Left ventricle myocardium inferior (tissue), 1 donor: ENCODE measurements at places on chromosomes 7 and 10. TPM values are rescaled to one million over a fixed set of nuclear protein-coding genes. Genes with fewer than 3 reads are reported as not detected.
A peak's percentile ranks its signal among the peaks of the same experiment; 100 is the strongest.

The MUC3A gene
- total RNA-seq: 0.19 TPM

The PCBD1 gene
- total RNA-seq: 123 TPM

The NKX1-2 gene
- total RNA-seq: not detected

The TRUB1 gene
- 18.4 TPM for total RNA-seq

The POU6F2 gene
- 0.44 TPM for total RNA-seq

The GBX1 gene
- 1.9 TPM for total RNA-seq

The SH2B2 gene
- 1.0 TPM for total RNA-seq

The ANXA8L1 gene
- total RNA-seq: not detected

The MYL10 gene
- not detected for total RNA-seq

The CHST3 gene
- total RNA-seq: 18.0 TPM

DNA sequence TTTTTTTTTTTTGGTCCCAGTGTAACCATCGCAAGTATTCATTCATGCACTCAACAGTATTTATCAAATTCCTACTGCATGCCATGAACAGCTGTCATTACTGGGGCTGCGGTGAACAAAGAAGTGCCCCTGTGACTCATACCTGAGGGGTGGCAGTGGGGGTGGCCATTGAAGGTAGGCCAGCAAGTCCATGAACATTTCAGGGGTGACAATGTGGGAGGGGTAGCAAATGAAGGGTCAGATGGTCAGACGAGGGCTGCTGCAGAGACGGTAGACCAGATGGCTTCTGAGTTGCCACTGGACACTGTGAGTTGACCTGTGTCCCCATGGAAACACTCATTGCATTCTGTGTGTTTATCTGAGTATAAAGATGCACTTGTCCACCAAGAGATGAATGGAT lies 92.5 kb upstream of the PITRM1 start:
- H3K27me3 ChIP-seq: no peaks in the 10 kb centered on the region
- peaks cover 10% of the 10 kb centered on the region for H3K4me1 ChIP-seq
- DNase-seq: no peak
- H3K4me3 ChIP-seq: no peak overlapping the region

DNA sequence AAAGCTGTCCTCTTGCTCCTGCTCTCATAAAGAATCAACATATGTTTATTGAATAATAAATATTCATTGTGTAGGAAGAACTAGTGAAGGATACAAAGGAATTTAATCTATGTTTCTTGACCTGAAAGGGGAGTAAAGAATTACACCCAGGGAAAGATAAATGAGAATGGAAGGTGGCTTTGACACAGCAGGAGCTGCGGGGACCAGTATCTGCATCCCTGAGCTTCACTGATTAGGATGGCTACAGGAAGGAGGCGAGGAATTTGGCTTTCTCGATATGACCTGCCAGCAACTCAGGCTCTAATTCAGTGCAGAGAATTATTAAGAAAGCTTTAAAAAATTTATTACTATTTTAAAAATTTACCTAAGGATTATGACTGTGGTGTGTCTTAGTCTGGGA lies 194.6 kb downstream of the SEC23IP start:
- no peak overlapping the region for H3K4me3 ChIP-seq
- no peaks in the 10 kb centered on the region for H3K36me3 ChIP-seq
- H3K27ac ChIP-seq: no peak overlapping the region

GRCh38 chr7:142918901-142919300 lies 14.6 kb downstream of the TRPV5 start:
- no peak overlapping the region for H3K27ac ChIP-seq
- no peak overlapping the region for H3K4me3 ChIP-seq
- no peak for DNase-seq

DNA sequence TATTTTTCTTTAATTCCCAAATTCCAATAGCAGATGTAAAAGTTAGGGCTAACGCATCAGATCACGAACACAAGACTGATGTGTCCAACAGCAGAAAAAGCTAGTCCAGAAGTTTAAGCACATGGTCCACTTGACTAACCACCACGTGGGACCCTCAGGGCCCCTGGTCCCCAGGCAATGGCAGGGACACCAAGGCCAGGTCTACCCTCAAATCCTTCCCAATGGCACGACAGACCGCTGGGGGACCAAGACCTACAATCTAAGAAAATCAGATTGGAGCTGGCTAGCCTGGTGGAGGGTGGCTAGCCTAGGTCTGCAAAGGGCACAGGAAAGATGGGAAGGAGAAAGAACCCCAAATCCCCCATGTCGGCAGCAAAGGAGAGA lies 1.5 kb downstream of the GIGYF1 start:
- no peak for DNase-seq
- peak overlapping the region; percentile 88 for H3K27ac ChIP-seq
- H3K4me1 ChIP-seq: peaks cover 68% of the 10 kb centered on the region
- peaks cover 17% of the 10 kb centered on the region for H3K36me3 ChIP-seq
- peak overlapping the region; percentile 97 for H3K4me3 ChIP-seq

GRCh38 chr7:114856625-114857024 lies 65.3 kb upstream of the MDFIC start:
- no peaks in the 10 kb centered on the region for H3K4me1 ChIP-seq
- H3K36me3 ChIP-seq: no peaks in the 10 kb centered on the region
- DNase-seq: no peak

DNA sequence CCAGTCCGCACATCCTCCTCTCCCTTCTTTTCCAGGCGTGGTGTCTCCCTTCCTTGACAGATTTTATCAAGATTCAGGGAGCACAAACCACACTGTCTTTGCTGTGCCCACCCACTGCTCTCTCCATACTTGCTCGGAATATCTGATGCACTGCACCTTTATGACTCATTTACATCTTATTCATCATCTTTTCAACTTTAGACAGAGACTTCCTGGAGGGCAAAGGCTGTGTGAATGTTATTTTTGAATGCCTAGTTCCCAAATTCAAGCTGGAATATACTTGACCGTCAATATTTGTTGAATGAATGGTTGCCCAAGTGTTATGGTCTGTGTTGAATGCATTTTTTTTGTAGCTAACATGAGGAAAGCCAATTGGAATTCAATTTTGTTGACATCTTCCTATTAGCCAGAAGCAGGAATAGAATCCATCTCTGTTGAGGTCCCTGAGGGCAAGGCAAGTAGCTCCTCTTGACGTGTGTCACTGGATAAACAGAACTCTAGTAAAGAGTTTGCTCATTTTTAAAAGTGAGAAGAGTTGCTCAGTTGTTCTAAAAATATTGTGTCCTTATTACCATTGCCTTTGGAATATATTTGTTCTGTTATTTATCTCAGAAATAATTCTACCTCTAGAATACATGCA lies 95.0 kb downstream of the KLF6 start:
- H3K4me1 ChIP-seq: peaks cover 16% of the 10 kb centered on the region
- no peaks in the 10 kb centered on the region for H3K27me3 ChIP-seq
- H3K36me3 ChIP-seq: no peaks in the 10 kb centered on the region
- no peak for DNase-seq

DNA sequence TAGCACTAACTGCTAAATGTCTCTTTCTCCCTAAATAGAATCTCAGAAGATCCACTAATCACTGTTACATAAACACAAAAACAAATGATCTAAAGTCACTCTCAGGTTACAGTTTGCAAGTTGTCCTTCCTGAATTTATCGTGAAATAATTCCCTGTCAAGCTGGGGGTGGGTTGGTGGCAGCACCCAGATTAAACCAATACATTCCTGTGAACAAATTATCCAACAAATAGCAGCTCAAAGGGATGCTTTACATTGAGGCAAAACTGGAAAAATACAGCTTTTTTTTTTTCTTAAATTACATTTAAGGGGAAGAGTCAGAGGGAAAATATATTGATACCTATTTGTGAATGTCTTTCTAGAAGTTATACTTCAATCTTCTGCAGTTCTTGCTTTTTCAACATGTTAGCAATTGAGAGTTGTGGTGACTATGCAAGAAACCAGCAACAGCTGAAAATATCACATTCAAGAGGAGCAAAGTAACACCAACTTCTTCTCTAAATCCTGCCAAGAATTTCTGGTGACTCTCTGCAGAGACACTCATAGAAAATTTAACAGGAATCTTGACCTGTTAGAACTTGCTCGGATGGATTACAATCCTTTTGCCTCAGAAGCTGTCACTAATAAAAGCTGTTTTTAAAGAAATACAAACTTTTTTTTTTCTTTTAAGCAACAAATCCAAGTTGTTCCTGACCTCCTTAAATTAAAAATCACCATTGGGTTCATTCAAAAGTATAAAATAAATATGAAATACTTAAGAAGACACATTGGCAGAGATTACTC lies 18.9 kb downstream of the LMOD2 start:
- no peaks in the 10 kb centered on the region for H3K36me3 ChIP-seq
- H3K27me3 ChIP-seq: no peaks in the 10 kb centered on the region
- peak overlapping the region; percentile 51 for H3K27ac ChIP-seq
- DNase-seq: no peak
- no peak overlapping the region for H3K4me3 ChIP-seq

DNA sequence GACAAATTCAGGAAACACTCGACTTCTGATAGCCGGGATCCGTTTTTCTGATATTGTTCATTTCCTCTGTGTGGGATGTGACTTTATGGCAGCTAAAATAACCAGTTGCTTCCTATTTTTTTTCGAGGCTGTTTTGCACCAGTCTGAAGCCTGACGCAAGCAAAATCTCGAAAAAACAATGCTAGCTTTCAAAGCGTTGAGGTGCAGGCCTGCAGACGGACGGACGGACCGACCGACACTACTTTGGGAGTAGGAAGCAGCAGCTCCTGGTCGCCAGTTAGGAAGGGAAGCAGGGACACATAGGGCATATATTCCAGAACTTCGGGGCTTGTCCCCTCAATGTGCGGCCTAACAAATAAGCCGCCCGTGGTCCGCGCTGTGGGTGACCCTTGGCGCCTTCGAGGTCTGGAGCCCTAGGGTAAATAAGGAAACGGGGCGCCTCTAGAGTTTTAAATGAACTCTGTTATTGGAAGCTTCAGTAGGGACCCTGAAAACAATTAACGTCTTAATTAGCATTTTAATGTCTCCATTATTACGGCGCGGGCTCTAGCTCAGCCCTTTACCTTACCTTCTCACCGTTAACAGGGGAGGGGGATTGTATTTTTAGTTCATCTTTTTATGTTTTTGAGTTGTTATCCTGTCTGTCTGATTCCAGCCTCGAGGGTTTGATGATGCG lies 1.3 kb downstream of the HHEX start:
- peak overlapping the region; percentile 77 for H3K4me3 ChIP-seq
- DNase-seq: peak; percentile 32
- peaks cover 88% of the 10 kb centered on the region for H3K27me3 ChIP-seq
- peaks cover 9% of the 10 kb centered on the region for H3K36me3 ChIP-seq

- H3K27me3 ChIP-seq: peaks cover 13% of the 10 kb centered on the region
- H3K4me1 ChIP-seq: no peaks in the 10 kb centered on the region
- no peak overlapping the region for H3K27ac ChIP-seq
- H3K4me3 ChIP-seq: no peak overlapping the region
- H3K36me3 ChIP-seq: no peaks in the 10 kb centered on the region
Measured at GRCh38 chr7:37510043-37510634, 61.5 kb upstream of the ELMO1 start.

- no peaks in the 10 kb centered on the region for H3K4me1 ChIP-seq
- no peak overlapping the region for H3K4me3 ChIP-seq
- H3K27ac ChIP-seq: no peak overlapping the region
- H3K36me3 ChIP-seq: no peaks in the 10 kb centered on the region
- peaks cover 31% of the 10 kb centered on the region for H3K27me3 ChIP-seq
Measured at GRCh38 chr10:118800920-118801319, 46.1 kb upstream of the CACUL1 start.

- H3K27me3 ChIP-seq: no peaks in the 10 kb centered on the region
- no peak overlapping the region for H3K27ac ChIP-seq
- no peak for DNase-seq
- H3K36me3 ChIP-seq: no peaks in the 10 kb centered on the region
- H3K4me1 ChIP-seq: no peaks in the 10 kb centered on the region
Measured at GRCh38 chr10:61112771-61113170, 168.8 kb upstream of the RHOBTB1 start.

GRCh38 chr7:155763691-155764437 lies 48.4 kb downstream of the SHH start:
- H3K27me3 ChIP-seq: no peaks in the 10 kb centered on the region
- no peak for DNase-seq
- H3K4me1 ChIP-seq: peaks cover 53% of the 10 kb centered on the region
- H3K4me3 ChIP-seq: peak overlapping the region; percentile 21

- peak overlapping the region; percentile 24 for H3K4me3 ChIP-seq
- H3K36me3 ChIP-seq: no peaks in the 10 kb centered on the region
- no peak for DNase-seq
- no peaks in the 10 kb centered on the region for H3K27me3 ChIP-seq
- peak overlapping the region; percentile 68 for H3K27ac ChIP-seq
Measured at GRCh38 chr7:112566442-112567324, 85.9 kb downstream of the LSMEM1 start.

DNA sequence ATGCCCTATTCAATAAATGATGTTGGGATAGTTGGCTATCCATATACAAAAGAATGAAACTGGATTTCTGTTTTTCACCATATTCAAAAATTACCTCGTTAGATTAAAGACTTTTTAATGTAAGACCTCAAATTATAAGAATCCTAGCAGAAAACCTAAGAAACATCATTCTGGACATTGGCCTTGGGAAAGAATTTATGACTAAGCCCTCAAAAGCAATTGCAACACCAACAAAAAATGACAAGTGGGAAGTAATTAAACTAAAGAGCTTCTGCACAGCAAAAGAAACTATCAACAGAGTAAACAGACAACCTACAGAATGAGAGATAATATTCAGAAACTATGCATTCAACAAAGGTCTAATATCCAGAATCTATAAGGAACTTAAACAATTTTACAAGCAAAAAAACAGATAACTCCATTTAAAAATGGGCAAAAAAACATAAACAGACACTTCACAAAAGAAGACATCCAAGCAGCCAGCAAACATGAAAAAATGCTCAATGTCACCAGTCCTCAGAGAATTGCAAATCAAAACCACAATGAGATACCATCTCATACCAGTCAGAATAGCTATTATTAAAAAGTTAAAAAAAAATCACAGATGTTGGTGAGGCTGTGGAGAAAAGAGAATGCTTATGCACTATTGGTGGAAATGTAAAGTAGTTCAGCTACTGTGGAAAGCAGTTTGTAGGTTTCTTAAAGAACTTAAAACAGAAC lies 309.8 kb downstream of the AHR start:
- H3K4me1 ChIP-seq: no peaks in the 10 kb centered on the region
- no peak overlapping the region for H3K27ac ChIP-seq
- H3K27me3 ChIP-seq: no peaks in the 10 kb centered on the region
- H3K36me3 ChIP-seq: no peaks in the 10 kb centered on the region
- no peak for DNase-seq

GRCh38 chr10:16401416-16401815 lies 35.4 kb upstream of the PTER start:
- no peak overlapping the region for H3K4me3 ChIP-seq
- no peaks in the 10 kb centered on the region for H3K27me3 ChIP-seq

DNA sequence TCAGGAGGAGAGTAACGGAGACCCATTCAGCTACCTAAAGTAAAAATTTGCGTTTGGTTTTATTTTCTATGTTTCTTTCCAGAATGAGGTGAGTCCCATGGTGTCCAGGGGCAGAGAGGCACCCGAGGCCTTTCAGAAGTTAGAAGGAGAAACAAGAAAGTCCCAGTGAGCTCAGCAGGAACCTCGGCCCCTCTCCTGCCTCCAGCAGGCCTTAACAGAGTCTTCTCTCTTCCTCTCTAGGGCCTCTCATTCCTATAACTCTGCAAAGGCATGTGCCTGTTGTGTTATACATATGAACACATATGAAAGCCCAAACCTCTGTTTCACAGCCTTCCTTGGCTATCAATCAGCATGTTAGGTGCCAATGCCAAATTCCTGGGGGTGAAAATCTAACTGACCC lies 20.8 kb upstream of the IKZF1 start:
- no peak overlapping the region for H3K4me3 ChIP-seq
- no peak for DNase-seq
- no peak overlapping the region for H3K27ac ChIP-seq
- no peaks in the 10 kb centered on the region for H3K36me3 ChIP-seq
- H3K4me1 ChIP-seq: no peaks in the 10 kb centered on the region
- H3K27me3 ChIP-seq: peaks cover 20% of the 10 kb centered on the region

GRCh38 chr7:108290459-108291151 lies 160.4 kb upstream of the LAMB4 start:
- DNase-seq: no peak
- H3K27me3 ChIP-seq: peaks cover 11% of the 10 kb centered on the region
- H3K36me3 ChIP-seq: no peaks in the 10 kb centered on the region
- no peaks in the 10 kb centered on the region for H3K4me1 ChIP-seq
